ENCODE measurements at places on chromosomes 1 and 21.

DNA sequence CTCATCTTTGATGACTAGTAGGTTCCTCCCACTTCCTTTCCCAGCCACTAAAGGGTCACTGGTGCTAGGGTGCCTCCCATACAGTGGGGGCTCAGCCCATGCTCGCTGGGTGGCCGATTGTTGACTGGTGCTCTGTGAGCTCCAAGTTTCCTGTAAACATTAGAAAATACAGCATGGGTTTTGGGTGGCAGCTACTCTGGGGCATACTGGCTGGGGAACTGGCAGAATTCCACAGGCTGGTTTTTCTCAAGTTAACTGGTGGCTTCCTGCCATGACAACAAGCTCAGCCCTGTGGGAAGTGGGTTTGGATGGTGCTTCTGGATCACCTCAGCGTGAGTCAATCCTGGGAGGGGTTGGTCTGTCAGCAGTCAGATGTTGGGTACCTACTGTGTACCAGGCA, 28.7 kb upstream of the CRNN start:
- DNase-seq, result no peak

GRCh38 chr1:221626041-221626440, 115.8 kb downstream of the DUSP10 start:
- no peak for DNase-seq

DNA sequence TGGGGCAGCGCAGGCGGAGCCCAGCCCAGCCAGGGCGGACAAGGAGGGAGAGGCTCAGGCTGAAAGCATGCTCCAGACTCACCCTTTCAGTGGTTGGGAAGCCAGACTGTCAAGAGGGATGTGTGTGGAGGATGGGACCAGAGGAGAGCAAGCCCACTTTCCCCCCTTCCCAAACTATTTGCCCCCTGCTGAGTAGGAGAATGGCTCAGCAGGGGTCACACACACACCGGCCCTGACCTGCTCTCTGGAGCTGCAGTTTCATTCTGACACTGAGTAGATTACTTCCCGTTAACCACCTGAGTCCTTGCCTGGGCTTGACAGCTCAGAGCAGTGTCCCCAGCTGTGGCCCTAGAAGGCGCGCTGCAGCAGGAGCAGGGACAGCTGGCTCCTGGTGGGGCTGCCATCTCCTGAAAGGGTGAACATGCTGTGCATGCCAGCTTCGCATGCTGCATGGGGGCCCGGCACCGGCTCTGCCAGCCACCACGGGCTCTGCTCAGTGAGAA, 51.6 kb upstream of the CNTN2 start:
- no peak for DNase-seq

DNA sequence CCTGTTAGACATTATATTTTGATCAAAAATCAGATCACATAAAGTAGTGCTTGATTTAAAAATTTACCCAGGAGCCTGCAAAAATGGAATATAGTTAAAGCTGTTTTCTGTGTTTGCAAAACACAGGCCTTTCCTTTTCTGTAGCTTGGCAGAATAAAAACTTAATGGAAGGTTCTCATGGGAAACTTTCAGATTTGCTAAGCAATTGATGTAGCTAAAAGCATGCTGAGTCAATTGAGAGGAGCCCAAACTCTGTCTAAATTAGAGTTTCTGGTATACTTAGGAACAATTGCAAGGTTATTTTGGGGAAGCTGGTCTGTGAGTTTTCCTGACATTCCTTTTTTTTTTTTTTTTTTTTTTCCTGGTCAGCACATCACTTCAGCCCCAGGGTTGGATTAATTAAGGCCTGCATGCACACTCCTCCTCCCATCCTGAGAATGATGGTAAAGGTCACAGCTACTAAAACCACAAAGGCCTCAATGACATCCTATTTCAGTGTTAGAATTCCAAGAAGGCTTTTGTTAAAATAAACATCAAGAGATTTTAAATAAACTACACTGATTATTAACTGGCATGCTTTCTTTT, 608.7 kb downstream of the PLPP3 start:
- DNase-seq, result no peak

DNA sequence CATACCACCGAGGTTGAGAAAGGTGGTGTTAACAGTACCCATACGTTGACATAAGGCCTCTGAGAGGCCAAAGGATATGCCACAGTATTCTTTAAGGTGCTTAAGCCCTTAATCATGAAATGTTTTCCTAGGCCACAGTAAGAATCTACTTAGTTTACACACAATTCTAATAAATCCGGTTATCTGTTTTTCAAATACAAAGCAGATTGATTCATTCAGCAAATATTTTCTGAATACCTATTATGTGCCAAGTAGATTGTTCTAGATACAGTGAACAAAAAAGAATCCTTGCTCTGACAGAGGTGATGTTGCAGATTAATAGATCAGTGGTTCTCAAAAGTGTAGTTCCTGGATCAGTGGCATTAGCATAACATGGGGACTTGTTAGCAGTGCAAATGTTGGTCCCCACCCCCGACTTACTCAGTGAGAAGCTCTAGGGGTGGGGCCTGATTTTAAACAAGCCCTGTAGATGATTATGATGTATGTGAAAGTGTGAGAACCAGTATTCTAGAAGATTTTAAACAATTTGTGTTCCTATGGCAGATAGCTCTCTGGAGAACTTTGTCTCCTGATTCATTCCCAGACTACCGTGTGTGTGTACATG, 61.6 kb downstream of the NFIA start:
- DNase-seq, result no peak

GRCh38 chr21:44496564-44497550, 41.5 kb downstream of the LRRC3 start:
- no peak for DNase-seq
